HS-27A (cell line): ENCODE measurements at places on chromosomes 1 and 21.

DNA sequence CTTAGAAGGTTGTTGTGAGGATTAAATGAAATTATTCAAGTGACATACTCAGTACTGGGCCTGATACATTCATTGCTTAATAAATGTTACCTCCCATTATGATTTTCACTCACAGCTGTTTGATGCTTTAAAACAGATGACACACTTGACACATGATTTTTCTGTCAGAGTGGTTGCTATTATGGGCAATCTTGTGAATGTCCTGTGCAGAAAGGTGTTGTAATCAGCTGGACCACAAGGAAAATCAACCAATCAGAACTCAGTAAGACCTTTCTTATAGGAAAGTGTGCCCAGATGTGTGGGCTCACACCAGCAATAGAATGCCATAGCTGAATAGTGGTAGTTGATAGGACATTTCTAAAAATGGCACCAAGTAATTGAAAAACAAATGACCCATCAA is 23.5 kb downstream of the GJA5 start:
- no peak for DNase-seq

DNA sequence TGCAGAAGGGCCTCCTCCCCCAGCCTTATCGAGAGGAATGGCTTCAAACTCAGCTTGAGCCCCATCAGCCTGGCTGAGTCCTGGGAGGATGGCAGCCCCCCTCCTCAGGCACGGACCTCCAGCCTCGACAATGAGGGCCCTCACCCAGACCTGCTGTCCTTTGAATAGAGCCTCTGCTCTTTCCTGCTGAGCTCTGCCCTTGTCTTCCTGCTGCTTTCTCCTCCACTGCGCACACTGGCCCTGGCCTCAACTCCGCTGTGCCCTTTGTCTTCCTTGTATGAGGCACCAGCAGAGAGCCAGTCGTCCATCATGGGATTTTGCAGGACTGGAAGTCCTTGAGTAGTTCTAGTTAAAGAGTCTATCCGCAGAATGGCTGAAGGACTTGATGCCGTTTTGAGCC is 2.0 kb downstream of the C1orf226 start:
- DNase-seq, result no peak

DNA sequence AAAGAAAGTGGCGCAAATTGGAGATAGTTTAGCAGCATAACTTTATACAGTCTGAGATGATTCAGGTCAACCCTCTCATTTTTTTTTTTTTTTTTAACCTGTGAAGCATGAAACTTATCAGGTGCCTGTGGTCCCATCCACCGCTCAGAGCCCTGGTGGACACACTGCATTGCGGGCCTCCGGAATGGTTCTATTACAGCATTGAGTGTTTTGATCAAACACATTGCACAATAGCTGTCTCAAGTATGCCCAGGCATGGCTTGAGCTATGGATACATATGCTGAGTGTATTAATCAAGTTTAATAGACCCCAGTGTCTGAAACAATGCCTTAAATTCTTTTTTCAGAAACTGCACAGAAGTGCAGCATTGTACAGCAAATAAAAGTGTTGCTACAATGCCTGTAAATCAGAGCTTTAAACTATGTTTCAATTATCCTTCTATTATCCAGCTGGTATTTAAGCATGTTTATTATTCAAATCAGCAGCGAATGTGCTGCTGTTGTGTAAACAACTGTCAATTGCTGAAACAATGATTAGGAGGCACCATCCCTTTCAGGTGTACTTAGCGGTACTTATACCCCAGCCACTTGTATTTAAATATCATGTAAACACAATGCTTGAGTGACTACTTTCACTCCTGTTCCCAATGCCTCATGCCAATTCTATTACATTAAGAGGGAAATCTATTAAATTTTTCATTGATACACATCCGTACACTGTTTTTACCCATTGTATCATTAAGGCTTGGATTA is 456.6 kb downstream of the RPS6KC1 start:
- no peak for DNase-seq

- DNase-seq, result no peak
Measured at GRCh38 chr1:226891846-226892523, 21.6 kb downstream of the PSEN2 start.

GRCh38 chr1:240644732-240645131 is 32.8 kb upstream of the GREM2 start:
- DNase-seq, result no peak

DNA sequence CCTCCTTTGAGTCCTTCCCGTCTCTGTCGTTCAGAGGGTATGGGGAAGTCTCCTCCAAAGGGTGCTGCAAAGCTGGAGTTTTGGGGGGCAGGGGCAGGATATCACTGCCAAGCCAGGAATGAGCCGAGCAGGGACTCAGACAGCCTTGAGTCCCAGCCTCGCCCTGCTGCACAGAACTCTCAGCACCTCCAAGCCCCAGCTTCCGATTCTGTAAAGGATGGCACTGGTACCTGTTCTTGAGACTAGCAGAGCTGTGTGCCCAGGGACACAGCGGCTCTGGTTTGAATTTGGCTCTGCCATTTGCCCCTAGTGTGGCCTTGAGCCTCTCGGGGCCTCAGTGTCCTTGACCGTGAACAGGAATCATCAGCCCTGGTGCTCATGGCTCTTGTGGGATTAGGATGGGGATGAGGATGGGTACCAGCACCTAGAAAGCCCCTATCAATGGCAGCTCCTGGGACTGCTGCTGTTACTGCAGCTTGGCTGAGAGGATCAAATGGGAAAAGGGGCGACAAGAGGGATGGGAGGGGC is 1.5 kb upstream of the FBLIM1 start:
- DNase-seq, result no peak

- DNase-seq, result no peak
Measured at GRCh38 chr1:177800400-177801088, 169.3 kb downstream of the SEC16B start.

DNA sequence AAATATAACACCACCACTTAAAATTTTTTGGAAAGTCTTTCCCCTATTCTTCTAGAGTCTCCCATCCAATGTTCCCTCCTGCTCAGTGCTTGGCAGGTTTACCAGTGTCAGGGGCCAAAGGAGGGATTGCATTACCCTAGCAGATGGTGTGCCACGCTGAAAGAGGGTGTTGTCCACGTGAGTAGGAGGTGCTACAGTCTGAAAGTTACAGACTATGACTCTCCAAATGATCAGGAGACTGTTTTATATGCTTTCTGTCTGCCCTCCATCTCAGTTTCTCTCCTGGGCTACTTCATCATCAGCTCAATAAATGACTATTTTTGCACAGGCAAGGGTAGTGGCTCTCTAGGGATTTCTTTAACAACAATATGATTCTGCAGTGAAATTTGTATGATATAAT is 31.3 kb upstream of the ANGPTL7 start:
- no peak for DNase-seq

GRCh38 chr1:85615586-85616363 is 35.2 kb downstream of the CCN1 start:
- no peak for DNase-seq

- DNase-seq, result no peak
Measured at GRCh38 chr1:117029685-117030084, 28.1 kb downstream of the CD101 start.

DNA sequence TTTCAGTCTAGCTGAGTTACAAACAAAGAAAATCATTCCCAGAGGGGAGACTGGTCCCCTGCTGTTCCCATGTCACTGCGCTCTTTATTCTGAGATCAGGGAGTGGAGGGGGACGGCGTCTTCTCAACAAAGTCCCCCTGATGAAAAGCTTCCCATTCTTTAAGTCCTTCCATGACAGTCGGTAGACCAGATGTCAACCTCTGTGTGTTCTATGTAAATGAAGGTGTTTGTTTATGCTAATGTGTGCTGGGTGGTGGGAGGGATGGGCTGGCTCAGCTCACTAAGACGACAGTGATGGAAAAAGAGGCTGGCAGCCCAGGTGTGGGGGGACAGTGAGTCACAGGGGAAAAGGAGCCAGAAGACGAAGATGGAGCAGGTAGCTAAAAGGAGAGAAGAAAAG is 148.2 kb upstream of the KLHDC7A start:
- no peak for DNase-seq

DNA sequence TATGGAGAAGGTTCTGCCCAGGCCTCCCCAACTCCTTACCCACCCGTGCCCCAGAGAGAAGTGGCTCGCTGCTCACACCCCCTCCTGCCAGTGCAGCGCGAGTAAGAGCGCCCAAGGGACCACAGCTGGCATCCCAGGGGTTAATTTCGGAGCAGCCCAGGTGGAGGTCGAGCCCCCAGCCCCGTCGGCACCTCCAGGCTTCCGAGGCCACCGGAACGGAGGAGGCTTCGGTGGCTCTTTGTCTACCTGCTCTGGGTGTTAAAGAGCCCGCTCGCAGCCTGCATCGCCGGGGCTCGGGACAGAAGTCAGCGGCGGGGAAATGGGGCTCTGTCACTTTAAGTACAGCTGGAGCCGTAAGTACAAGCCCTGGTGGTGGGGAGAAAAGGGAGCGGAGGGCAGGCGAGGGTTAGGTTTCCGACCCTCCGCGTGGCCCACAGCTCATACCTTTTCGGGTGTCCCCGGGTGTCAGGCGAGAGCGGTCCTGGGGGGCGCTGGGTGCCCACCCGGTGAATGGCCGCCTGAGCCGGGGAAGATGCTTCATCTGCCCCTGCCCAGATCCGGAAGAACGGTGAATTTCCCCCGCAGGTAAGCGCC is 89.4 kb upstream of the IPO9 start:
- DNase-seq, result no peak

DNA sequence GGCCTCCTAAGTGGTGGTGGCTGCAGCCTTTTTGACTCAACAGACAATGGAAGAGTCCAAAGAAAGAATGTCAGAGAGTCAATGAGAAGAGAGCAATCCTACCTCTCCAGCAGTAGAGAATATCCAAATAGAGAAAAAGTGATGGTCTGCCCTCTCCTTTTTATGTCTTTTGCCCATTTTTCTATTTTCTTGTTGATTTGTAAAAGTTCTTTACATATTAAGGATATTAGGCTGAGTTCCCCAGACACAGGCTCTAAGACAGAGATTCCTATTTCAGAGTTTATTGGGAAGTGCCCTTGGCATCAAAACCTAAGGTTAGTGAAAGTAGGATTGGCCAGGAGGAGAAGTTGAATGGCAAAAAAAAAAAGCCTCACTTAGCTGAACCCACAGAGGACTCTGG is 20.3 kb upstream of the SLC30A1 start:
- DNase-seq, result no peak

- no peak for DNase-seq
Measured at GRCh38 chr1:87426463-87427249, 98.0 kb downstream of the LMO4 start.

- DNase-seq, result no peak
Measured at GRCh38 chr1:206612129-206612876, at the start of gene EIF2D. EIF2D (minus strand) TSS chr1:206612465; CDS start chr1:206612342, 123 bp downstream.

DNA sequence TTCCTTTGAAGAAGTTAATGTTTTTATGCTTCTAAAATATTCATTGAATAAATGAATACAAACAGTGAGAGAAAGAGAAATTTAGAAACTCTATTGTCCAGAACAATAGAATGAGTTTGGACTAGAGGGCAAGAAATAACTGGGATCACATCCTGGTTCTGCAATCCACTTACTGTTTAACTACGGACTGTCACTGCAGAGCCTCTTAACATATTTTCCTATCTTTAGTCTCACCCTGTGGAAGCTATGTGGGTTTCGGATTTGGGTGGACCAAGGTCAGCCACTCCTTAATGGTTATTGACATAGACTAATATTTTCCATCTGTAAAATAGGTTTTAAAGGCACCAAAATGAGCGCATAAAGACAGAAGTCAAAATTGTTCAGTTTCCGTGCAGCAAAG is 116.6 kb downstream of the UBE2U start:
- DNase-seq, result no peak

DNA sequence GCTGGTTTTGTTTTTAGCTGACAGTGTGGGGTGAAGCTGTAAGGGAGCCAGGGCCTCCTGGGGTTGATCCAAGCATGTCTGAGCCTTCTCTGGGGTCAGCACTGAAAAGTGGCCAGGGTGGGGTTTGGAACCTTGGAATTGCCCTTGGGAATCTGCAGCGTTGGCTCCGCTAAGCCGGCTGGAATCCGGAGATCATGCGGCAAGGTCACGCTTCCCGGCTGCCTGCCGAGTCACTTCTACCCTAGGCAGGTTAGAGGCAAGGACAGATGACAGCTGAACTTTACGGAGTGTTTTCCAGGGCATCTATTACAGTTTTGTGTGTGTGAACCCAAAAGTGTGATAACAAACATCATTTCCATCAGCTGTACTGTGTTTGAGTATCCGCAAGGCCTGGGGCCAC is 17.1 kb downstream of the ABCG1 start:
- no peak for DNase-seq

DNA sequence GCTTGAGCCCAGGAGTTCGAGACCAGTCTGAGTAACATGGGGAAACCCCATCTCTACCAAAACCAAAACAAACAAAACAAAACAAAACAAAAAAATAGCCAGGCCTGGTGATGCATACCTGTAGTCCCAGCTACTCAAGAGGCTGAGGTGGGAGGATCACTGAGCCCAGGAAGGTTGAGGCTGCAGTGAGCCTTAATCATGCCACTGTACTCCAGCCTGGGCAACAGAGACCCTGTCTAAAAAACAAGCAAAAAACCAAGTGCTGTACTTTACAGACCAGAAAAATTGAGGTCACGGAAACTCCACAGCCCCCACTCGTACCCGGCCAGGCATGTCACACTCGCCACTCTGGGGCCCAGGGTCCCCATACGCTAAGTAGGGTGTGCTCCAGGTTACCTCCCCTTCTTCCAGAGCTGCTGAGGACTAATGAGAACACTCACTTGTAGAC is 22.9 kb downstream of the ATP2B4 start:
- DNase-seq, result no peak

DNA sequence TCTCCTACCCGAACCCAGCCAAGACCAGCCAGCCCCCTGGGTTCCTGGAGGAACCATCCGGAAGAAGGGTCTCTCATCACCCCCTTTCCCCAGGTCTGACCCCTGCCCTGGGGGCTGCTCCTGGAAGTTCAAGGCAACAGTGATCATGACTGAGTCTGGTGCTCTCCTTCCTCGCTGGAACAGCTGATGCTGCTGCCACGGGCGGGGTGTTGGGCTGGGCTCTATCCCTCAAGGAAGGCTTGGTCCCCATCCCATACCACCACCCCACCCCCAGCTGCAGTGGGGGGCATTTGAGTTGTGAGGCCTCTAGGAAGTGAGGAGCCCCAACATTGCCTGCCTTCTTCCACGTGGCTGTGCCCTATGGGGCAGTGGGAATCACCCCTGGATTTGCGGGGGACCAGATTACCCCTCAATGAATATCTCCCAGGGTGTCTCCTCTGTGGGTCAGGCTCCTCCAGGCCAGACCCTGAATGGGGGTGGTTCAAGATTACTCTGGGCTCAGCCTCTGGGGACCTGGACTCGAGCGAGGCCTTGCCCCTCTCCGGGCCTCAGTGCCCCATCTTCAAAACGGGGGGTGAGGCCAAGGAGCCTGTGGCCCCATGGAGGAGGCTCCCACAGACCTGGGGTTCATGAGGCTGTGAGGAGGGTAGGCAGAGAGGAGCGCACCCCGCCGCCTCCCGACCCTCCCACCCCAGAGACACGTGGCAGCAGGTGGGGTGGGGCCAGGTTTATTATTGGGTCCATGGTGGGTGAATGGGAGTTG is 2.8 kb downstream of the MASP2 start:
- DNase-seq, result no peak

GRCh38 chr21:31479222-31479621 is 135.2 kb upstream of the TIAM1 start:
- DNase-seq, result no peak

DNA sequence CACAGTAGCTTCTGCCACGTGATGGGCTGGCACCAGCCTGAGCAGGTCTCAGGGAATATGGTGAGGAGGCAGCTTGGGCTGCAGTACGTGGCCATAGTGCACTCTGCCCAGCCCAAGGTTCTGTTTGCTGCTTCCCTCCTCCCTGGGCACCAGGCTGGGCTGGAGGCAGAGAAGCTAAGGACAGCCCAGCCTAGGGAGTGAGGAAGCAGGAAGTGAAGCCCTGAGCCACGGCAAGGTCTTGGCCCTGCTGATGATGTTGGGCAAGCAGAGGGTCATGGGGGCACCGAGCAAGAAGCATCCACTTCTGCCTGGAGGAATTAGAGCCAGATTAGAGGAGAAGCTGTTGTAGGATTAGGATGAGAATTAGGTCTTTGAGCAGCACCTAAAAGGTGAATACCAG is 326.7 kb upstream of the VAMP3 start:
- no peak for DNase-seq
